ENCODE measurements at places on chromosomes 5 and 9.
A peak's percentile ranks its signal among the peaks of the same experiment; 100 is the strongest.

GRCh38 chr5:180139731-180140055, 68.1 kb upstream of the RNF130 start:
- ATAC-seq = no peak

- no peak for ATAC-seq
Measured at GRCh38 chr5:134545070-134545868, 19.8 kb downstream of the JADE2 start.

- ATAC-seq = no peak
Measured at GRCh38 chr9:29625931-29626330, 2052.7 kb upstream of the C9orf72 start.

- ATAC-seq = no peak
Measured at GRCh38 chr5:38670066-38670465, 113.6 kb upstream of the LIFR start.

GRCh38 chr5:72107901-72108201, 576 bp downstream of the MAP1B start:
- no peak for ATAC-seq

DNA sequence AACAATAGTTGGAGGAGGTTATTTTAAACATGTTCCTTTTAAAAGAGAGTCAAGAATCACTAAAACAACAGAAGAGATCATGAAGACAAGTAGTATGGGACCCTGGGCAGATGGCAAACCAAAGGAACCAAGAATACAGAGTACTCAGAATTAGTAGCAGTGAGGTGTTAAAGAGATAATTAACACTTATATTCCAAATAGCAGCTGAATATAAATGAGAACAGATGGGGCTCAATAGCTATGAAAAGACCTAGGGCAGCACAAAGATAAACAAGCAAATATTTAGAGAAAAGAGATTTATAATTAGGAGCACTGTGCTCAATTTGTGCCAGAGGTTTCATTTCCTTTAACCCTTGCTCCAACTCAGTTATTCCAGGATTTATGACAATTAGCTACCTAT, 159.1 kb downstream of the FAM114A2 start:
- no peak for ATAC-seq

DNA sequence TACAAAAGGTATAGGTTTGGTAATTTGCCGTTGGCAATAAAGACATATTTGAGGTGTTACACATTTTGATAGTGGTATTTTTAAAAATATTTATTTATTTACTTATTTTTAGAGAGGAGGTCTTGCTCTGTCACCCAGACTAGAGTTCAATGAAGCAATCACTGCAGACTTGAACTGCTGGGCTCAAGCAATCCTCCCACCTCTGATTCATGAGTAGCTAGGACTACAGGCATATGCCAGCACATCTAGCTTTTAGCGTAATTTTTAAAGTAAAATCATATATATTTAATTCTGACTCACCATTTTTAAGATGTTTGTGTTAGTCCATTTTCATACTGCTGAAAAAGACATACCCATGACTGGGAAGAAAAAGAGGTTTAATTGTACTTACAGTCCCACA, 1974.3 kb downstream of the EFNA5 start:
- no peak for ATAC-seq

GRCh38 chr5:178468196-178468685, 122.0 kb downstream of the COL23A1 start:
- ATAC-seq = no peak

GRCh38 chr5:79236362-79236969, 535 bp downstream of the JMY start:
- ATAC-seq = peak; percentile 11

DNA sequence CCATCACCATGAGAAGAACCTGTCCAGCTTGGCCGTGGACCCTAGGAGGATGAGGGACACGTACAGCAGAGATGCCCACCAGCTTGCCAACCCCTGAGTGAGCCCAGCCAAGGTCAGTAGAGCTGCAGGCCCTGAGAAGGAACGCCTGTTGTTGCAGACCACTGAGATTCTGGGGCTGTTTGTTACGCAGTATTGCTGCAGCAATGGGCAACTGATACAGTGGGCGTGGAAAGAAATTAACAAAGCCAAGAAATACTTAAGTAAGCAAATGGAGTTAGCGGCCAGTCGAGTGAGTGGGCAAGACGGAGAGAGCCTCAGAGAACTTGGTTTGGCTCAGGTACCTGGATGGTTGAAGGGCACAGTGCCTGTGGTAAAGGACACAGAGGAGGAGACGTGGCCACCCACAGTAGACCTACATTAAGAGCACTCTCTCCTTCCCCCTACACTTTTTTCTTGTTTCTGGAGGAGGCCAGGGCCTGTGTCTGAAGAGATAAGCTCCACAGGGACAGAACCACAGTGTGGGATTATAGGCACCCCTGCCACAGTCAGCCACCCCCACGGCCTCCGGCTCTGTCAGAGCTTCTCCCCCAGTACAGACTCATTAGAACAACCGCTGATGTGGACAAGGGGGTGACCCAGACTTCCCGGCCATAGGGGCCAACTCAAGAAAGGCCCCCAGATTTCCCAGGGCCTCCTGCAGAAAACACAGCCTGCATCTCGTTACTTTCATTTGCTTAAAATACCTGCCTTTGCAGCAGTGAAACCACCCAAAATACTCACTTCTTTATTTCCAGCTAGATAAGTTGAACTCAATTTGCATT, 40.1 kb upstream of the GRHPR start:
- no peak for ATAC-seq

DNA sequence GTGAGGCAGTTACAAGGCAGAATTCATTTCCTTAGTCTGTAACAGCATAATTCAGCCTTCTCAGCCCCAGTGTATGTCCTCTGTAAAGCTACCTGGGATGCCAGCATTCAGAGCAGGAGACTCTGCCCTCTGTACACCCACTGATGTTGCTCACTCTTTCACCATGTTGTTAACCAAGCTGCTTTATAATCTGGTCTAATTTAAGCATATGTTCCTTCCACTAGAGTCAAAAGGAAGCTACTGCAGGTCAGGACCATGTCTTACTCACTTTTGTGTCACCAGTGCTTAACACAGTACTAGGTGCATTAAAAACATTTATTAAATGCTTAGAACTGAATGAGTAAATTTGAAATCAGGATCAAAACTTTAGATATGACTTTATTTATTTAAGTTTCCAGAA, 185.6 kb downstream of the FBXL17 start:
- no peak for ATAC-seq

- no peak for ATAC-seq
Measured at GRCh38 chr5:51371052-51371451, 12.2 kb upstream of the ISL1 start.

- ATAC-seq = peak; percentile 70
Measured at GRCh38 chr5:56710826-56711590, 104.3 kb upstream of the MAP3K1 start.

GRCh38 chr5:4023753-4024335, 428.2 kb downstream of the IRX1 start:
- ATAC-seq = no peak

- ATAC-seq = no peak
Measured at GRCh38 chr9:90698871-90699440, 56.3 kb upstream of the DIRAS2 start.

DNA sequence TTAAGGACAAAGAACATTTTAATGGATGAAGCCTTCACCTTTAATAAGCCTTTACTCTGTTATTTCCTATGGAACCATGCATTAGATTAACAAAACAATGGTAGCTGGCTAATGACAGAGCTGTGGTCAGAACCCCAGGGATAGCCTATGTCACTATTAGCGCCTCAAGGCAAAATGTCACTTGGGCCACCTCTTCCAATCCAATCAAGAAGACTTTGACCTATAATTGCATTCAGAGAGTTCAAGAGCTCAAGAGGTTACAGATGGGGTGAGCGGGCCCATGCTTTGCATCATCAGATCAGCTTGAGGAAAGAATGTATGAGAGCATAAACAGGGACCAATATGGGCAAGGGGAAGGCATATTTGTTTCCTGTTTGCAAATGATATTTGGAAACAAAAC, 425.1 kb downstream of the ARHGEF28 start:
- ATAC-seq = no peak

GRCh38 chr5:32304622-32305021, 8.1 kb downstream of the MTMR12 start:
- no peak for ATAC-seq

- ATAC-seq = peak; percentile 37
Measured at GRCh38 chr9:71796100-71796767, 27.9 kb upstream of the CEMIP2 start.

DNA sequence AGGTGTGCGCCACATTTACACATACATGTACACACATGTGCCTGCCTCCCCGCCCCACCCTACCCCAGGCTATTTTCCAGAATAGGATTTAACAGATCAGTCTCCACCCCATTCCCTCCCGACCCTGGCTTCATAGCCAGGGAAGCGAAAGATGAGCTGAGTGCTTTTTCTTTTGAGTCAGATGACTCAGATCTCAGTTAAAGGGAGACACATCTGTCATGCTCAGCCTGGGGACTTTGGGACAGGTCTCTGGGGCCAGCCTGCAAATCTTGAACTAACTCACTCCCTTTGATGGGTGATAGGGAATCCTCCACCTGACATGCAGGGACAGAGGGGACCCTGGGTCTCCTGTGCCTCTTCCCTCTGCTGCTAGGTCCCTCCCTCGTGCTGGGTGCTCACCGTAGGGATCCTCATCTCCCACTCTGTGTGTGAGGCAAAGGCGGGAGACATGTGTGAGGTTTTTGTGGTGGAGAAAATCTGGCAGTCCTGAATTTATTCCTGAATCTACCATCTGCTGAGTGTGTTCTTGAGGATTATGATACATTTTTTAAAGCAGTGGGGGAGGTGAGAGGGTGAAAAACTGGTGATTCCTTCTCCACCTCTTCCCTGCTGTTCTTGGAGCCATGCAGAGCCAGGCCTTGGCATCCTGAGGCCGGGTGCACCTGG, 37.7 kb downstream of the NEUROG1 start:
- no peak for ATAC-seq

- ATAC-seq = no peak
Measured at GRCh38 chr5:124245276-124245675, 501.2 kb downstream of the ZNF608 start.

DNA sequence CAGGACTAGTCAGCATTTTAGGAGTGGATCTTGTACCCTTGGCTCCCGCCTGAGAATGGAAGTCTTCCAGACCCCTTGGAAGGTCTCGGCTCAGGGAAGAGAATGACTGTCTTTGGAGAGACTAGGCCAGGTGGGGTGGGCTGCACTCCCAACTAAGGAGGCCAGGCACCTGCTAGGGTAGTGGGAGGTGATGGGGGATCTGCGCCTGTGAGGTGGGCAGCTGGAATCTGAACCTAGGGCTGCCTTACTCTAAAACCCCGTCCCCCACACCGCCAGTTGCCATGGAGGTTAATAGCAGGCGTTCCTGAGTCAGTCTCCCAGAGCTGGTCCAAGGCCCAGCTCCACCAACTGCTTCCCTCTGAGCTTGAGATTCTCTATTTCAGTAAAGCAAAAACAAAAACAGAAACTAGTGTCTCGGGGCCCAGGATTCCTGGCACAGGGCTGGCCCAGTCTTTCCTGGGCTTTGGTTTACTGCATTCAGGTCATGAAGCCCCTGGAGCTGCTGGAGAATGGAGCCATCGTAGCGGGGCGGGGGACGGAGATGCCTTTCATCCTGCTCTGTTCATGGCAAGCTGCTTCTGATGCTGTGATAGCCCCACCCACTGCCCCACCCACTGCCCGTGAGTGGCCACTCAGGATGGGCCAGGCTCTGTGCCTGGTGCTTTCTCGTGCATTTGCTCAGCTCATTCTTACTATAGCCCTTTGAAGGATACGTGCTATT, 57.5 kb downstream of the DAB2IP start:
- ATAC-seq = no peak
